ENCODE measurements at places on chromosomes 2 and 18.

DNA sequence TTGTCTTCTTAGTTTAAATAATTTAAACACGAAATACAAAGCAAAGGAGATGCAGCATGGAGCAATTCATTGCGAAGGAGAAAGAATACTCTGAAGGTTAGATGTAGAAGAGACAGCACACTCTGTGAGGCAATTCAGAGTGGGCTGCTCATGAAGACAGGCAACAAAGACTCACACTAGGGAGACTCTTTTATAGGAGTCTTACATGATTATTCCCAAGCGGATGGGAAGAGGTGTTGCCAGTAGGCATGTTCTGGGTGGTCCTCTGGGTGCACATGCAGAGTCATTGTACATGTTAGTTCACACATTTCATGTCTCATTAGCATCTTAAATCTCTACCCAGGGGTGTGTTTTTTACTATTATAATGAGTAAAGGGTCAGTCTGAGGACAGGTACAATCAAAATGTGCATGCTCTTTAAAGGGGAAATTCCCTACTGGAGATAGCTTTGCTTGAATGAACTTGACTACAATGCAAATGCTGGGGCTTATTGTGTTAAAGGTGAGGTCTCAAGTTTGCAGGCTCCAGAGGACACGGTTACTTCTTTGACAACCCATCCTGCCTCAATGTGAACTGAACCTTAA, 275.5 kb downstream of the CDH19 start:
- no peak for DNase-seq

DNA sequence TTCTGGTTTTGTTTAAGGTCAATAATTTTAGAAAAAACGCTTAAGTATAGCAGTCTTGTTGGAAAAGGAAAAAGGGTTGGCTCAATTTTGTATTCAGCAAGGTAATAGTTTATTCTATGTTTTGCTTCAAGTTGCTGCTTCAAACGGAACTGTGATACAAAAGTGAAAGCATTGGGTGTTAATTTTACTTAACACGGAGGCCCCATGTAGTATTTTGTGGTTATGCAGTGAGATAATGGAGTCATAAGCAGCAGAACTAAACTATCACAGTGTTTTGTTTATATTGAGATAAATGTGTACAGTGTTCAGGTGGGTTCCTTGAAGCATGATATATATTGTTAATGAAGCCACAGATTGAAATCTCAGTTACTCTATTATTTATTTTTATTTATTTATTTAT, 67.0 kb upstream of the LYPD6B start:
- DNase-seq: no peak

GRCh38 chr2:221488136-221488807, 83.8 kb downstream of the EPHA4 start:
- no peak for DNase-seq

- DNase-seq: no peak
These were observed 151.5 kb upstream of the COPS8 start for GRCh38 chr2:236934166-236934565.

- no peak for DNase-seq
These were observed 27.1 kb downstream of the ST3GAL5 start for GRCh38 chr2:85861650-85862049.

All from HFFc6 (cell line).